Stimulated activated CD4-positive, alpha-beta T cell treated with anti-CD3 and anti-CD28 coated beads, Interleukin-12 subunit alpha, Interleukin-12 subunit beta, amount 100 ng/mL, for 24 hours (primary cell): ENCODE measurements at places on chromosomes 5 and 9.

- DNase-seq = no peak
These were observed 48.9 kb downstream of the JMY start for GRCh38 chr5:79284846-79285245.

DNA sequence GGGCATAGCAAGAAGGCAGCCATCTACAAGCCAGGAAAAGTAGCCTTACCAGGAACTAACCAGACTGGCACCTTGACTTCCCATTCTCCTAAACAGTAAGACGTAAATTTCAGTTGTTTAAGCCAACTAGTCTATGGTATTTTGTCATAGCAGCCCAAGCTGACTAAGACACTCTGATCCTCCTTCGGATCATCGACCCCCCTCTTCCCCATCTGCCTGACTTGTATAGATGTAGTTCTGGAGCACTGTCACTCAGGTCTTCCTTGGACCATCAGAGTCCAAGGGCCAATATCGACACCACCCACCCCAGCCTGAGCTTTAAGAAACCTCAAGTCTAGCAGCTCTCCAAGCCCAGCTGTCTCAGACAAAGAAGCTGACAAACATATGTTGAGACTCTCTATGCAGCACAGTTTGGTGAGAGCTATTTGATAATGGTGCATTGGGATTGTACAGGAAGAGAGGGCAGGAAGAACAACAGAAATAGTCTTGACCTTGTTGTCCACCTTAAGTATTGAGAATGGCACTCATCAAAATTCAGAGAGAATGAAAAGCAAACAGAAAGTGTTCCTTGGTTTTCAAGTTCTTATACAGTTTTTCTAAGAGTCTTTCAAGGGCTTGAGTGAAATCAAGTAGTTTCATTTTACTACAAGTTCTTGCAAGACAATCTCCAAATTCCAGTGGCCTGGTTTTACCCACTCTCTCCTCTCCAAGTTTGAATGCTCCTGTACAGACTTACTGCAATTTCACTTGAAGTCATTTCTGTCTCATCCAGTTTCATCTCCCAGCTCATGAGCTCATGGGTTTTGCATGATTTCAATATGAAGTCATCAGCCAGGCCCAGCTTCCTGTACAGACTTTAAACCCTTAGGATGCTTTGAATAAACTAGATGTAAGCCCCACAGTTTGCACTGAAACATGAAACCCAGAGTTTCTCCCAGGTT is 122.3 kb upstream of the RAI14 start:
- DNase-seq = no peak

DNA sequence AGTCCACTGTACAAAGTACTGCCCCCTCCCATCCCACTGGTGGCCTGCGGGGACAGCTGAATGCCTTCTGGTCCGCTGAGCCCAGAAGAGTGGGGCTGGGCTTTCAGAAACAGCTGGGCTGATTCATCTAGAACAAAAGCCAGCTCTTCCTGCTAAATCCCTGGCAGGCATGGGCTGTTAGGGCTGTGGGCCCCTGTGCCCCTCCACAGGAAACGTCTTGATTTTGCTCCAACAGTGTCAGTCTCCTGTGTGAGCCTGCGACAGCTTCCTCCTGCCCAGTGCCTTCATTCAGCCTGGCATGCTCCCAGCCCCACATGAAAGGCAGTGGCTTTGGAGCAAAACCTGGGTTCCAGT is 6.9 kb upstream of the GSN start:
- DNase-seq = no peak

- no peak for DNase-seq
These were observed 86.9 kb upstream of the PRSS3 start for GRCh38 chr9:33708441-33708840.

DNA sequence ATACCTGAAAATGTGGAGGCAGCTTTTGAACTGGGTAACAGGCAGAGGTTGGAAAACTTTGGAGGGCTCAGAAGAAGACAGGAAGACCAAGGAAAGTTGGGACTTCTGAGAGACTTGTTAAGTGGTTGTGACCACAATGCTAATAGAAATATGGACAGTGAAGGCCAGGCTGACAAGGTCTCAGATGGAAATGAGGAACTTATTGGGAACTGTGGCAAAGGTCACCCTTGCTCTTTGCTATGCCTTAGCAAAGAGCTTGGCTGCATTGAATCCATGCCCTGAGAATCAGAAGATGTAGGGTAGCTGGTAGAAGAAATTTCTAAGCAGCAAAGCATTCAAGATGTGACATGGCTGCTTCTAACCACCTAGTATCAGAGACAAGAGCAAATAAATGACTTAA is 244.4 kb upstream of the ADRA1B start:
- DNase-seq = no peak

GRCh38 chr9:123338710-123339665 is 17.0 kb upstream of the CRB2 start:
- peak; percentile 53 for DNase-seq

DNA sequence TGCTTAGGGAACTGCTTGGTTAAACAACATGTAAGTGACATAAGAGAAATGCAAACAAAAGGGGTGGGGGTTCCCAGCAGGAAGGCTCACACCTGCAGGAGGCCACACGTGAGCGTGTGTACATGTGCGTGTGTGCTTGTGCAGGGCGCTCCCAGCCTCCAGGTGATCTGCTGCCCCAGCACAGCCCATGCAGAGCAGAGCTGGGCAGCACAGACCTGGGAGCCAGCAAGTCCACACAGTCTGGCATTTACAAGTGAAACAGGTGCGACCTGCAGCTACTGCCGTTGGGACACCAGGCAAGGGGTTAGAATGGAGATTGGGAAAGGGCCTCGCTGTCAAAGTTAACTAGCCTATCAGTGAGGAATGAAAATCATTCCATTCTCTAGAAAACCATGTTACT is 41.8 kb downstream of the GRAMD2B start:
- no peak for DNase-seq

- DNase-seq = no peak
These were observed 37.9 kb downstream of the LHFPL2 start for GRCh38 chr5:78610636-78611035.

DNA sequence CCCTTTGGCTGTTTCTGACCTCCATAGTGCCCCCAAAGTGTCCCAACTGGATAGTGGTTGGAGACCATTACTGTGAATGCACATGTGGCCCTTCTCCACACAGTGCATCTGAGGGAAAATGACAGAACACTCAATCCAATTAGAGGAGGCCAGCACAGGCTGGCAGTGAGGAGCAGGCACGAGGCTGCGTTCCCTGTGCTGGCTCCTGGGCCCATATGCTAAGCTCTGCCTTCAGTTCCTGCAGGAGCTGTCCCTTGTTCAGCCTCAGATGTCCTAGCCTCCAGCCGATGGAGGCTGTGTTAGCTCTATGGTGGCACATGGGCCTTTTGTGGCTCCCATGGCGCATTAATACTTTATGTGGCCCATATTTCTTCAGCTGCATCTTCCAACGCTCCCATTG is 35.8 kb downstream of the ALG2 start:
- DNase-seq = no peak

DNA sequence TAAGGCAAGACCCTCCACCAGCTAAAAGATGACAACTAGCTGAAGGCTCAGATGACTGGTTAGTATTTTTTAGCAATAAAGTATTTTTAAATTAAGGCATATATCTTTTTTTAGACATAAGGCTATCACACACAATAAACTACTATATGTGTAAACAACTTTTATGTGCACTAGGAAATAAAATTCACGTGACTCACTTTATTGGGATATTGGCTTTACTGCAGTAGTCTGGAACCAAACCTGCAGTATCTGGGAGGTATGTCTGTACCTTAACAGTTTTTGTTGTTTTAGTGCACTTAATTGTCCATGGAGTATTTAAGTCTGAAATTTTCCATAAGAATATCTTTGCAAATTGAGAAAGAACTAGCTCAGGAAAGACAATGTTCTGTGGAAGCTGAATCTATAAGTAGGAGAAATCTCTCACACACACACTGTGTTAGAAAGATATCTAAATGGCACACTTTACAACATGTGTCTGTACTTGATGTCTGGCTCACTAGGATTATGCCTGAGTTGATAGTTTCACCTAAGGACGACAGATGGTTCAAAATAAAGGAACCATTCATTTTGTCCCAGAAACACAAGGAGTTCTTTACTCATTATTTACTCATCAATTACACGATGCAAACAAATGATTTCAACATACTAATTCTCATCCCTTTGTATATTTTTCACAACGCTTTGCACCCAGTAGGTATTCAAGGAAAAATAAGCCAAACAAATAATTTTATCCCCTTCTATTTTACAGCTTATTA is 4.6 kb downstream of the RAPGEF6 start:
- no peak for DNase-seq

- DNase-seq = no peak
These were observed 215.2 kb upstream of the SNX2 start for GRCh38 chr5:122559676-122560075.

DNA sequence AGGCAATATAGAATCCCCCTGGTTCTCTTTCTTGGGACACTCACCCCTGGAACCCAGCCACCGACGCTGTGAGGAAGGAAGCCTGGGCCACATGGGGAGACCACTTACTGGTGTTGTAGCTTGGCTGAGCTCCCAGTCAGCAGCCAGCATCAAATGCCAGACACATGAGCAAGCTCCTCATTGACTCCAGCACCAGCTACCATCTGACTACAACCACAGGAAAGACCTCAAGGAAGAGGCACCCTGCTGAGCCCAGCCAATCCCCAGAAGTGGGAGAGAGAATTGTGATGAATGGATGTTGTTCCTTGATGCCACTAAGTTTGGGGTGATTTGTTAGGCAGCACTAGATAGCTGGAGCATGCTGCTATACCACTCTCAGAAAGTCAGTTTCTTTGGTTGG is 36.0 kb downstream of the BNIP1 start:
- no peak for DNase-seq

DNA sequence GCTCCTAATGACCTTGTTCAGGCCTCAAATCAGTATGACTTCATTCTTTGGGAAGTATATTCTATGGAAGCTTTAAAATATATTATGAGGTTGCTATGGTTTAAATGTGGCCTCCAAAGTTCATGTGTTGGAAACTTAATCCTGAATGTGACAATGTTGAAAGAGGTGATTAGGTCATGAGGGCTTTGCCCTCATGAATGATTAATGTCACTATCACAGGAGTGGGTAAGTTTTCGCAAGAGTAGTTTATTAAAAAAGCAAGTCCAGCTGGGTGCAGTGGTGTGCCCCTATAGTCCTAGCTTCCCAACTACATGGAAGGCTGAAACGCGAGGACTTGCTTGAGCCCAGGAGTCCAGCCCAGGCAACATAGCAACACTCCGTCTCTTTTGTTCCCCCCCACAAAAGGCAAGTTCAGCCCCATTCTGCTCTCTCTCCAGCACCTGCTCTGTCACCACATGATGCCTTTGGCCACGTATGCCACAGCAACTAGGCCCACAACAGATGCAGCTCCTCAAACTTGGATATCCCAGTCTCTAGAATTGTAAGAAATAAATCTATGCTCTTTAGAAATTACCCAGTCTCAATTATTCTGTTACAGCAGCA is 105.3 kb downstream of the SIL1 start:
- DNase-seq = no peak

GRCh38 chr9:90921104-90921503 is 119.5 kb downstream of the SYK start:
- no peak for DNase-seq

- no peak for DNase-seq
These were observed 8.4 kb downstream of the SH2D3C start for GRCh38 chr9:127769929-127770582.

DNA sequence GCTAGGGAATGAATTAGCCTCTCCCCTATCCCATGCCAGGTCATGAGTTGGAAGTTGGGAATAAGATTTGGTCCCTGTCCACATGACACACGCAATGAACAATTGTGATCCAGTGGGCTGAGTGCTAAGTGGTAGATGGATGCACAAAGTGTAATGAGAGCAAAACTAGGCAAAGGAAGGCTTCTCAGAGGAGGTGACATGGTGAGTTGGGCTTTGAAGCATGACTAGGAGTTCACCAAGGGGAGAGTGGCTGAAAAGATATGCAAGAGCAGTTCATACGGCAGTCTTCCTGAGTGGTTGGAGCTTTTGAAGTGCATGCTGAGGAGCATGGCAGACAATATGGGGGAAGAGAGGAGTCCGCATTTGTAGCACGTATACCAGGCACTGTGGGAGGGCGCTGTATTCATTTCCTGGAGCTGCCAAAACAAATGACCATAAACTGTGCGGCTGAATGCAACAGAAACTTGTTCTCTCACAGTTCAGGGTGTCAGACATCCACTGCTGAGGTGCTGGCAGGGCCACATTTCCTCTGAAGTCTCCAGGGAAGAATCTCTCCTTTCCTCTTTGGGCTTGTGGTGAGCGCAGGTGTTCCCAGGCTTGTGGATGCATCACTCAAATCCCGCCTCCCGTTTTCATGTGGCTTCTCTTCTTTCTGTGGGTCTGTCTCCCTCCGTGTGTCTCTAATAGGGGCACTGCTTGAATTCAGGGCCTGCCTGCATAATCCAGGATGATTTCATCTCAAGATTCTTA is 49.5 kb downstream of the NSG2 start:
- no peak for DNase-seq

GRCh38 chr5:73950441-73950873 is 324.5 kb downstream of the ARHGEF28 start:
- DNase-seq = no peak

GRCh38 chr9:69155341-69156030 is 18.6 kb upstream of the TJP2 start:
- no peak for DNase-seq

GRCh38 chr9:38361473-38361850 is 31.0 kb upstream of the ALDH1B1 start:
- DNase-seq = no peak

- no peak for DNase-seq
These were observed 94.2 kb upstream of the SAP30L start for GRCh38 chr5:154351566-154351965.

DNA sequence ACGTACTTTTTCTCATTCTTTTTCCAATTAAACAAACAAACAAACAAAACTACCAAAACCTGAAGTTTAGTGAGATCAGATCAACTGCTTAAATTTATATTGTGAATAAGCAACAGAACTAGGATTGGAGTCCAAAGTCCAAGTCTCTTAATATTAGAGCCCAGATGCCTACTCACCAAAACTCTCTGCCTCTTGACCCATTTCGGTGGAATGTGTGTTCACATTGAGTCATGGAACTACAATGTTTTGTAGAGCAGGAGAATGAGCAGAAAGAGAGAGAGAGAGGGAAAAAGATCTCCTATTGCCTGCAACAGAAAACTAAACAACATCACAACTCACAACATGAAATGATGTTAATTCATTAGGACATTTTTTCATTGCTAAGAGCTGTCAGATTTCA is 751.1 kb downstream of the TLR4 start:
- no peak for DNase-seq

GRCh38 chr5:125654392-125654791 is 768.8 kb upstream of the GRAMD2B start:
- no peak for DNase-seq

- DNase-seq = no peak
These were observed 11.2 kb downstream of the ROPN1L start for GRCh38 chr5:10452768-10453331.

DNA sequence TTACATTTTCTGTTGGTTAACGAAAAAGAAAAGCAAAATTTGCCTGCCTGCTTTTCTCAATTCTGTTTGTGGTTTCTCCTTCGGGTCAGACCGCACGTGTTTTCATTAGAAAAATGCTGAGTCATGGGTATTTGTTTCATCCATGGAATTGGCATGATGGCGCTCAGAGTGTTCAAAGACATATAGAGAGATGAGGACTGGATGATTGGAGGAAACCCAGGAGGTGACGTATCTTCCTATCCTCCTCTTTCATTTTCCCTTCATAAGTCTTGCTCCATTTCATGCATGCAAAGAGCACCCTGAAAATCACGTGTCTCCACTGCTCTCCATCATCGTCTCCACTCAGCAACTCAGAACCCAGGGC is 353.8 kb upstream of the WWC1 start:
- no peak for DNase-seq

- no peak for DNase-seq
These were observed 16.4 kb upstream of the DOLPP1 start for GRCh38 chr9:129064499-129064908.

- DNase-seq = no peak
These were observed 1271.6 kb downstream of the PTPRD start for GRCh38 chr9:9341203-9341602.
